Heart right ventricle (tissue), 16 donors: ENCODE measurements at places on chromosomes 11 and 22.

- no peak for DNase-seq
These were observed 165.6 kb downstream of the ETS1 start for GRCh38 chr11:128421577-128422330.

GRCh38 chr11:113161711-113162591 is 152.4 kb upstream of the TTC12 start:
- DNase-seq, result no peak

DNA sequence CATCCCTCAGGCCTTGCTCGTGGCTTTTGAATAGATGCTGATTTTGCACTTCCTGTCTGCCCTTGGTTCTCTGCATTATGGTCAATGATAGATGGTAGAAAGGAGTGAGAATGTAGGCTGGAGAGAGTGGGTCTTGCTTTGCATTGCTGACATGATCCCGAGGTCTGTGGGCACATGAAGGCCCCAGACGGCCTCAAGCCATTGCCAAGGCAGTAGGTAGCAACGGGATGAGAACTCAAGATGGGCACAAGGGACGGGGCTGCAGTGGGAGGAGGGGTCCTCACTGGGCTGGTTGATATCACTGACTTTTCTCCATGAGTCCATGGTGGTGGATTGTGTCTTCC is 54.0 kb downstream of the GAB4 start:
- DNase-seq, result no peak

GRCh38 chr11:35162745-35163144 is 23.8 kb downstream of the CD44 start:
- DNase-seq, result no peak

DNA sequence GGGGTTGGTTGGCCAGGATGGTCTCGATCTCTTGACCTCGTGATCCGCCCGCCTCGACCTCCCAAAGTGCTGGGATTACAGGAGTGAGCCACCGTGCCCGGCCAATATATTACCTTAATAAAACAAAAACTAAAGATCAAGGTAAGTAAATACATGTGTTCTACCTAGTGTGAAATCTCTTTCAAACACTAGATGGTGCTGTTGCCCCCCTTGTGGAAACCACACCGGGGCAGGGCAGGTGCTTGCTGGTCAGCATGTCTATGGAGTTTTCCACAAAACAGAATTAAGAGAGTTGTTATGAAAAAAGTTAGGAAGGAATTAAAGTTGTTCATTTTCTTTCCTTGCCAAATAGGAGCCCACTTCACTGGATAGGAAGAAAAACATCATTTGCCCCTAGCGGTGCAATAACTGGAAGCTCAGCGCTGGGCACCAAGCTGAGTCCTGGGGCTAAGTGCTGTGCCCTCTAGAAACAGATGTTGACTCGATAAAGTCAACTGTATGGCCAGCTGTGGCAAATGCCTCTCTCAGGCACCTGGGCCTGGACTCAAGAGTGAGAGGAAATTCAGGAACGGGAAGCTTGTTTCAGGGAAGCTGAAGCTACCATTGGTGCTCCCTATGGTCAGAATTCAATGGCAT is 6.3 kb upstream of the KCNJ5 start:
- DNase-seq, result no peak

DNA sequence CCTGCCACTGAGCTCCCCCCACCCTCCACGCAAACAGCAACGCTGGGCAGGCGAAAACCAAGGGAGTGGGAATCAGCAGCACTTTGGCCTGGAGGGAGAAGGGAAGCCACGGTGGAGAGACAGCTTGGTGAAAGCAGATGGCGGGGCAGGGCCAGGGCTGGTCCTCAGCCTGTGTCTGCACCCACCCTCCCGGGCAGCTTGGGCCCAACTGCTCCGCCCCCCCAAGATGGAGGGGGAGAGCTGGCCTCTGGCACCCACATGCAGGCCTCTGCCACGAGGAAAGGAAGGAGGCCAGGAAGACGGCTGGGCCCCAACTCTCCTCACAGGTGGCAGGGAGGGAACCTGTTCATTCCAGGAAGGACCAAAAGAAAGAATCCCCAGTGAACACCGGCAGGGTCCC is 17.8 kb downstream of the MAFF start:
- no peak for DNase-seq

DNA sequence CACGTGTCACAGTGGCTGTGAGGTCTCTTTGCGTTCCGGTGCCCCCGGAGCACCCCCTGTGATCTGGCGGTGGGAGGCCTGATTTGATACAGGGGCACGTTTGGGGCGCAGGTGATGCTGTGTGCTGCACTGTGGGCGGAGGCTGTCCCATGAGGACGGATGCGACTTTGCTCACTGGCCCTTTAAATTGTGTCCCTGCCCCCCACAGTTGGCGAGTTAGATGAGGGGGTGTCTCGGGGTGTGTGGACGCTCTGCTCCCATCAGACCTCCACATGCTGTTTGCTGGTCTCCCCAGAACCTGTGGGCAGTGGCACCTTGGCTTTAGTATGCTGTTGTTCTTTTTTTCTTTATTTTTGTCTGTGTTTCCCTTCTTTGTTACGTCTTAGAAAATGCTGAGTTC is 5.2 kb downstream of the ZBED4 start:
- no peak for DNase-seq
